ENCODE measurements at places on chromosomes 12 and 14. TPM values are rescaled to one million over a fixed set of nuclear protein-coding genes. Genes with fewer than 3 reads are reported as not detected.

The SLC2A3 gene
- total RNA-seq, result 18.9 TPM

The FAIM2 gene
- total RNA-seq, result not detected

The OTX2 gene
- not detected for total RNA-seq

The IL22 gene
- total RNA-seq, result not detected

The LRP1-AS gene
- not detected for total RNA-seq

The WSCD2 gene
- not detected for total RNA-seq

The ADCY4 gene
- 10.4 TPM for total RNA-seq

The KRT86 gene
- not detected for total RNA-seq

The GPR84 gene
- not detected for total RNA-seq

The REP15 gene
- total RNA-seq, result 0.91 TPM

The SLC8A3 gene
- 31.8 TPM for total RNA-seq

The FERMT2 gene
- 57.5 TPM for total RNA-seq

The EMC9 gene
- 18.0 TPM for total RNA-seq

The AMIGO2 gene
- total RNA-seq, result 0.64 TPM

The RIPK3 gene
- 1.1 TPM for total RNA-seq

The SNRPF gene
- 8.8 TPM for total RNA-seq

The C12orf54 gene
- not detected for total RNA-seq

The ARHGDIB gene
- 41.4 TPM for total RNA-seq

The GLT1D1 gene
- total RNA-seq, result 3.1 TPM

The NEUROD4 gene
- total RNA-seq, result not detected

The SMCO3 gene
- not detected for total RNA-seq

The BAZ2A gene
- total RNA-seq, result 53.8 TPM

The SLCO1B1 gene
- not detected for total RNA-seq

The GPRC5D gene
- not detected for total RNA-seq

The MANSC4 gene
- total RNA-seq, result not detected

The C14orf39 gene
- total RNA-seq, result 3.4 TPM

The MYRFL gene
- not detected for total RNA-seq

The KRT77 gene
- total RNA-seq, result not detected

The PFDN5 gene
- total RNA-seq, result 282 TPM

The DTX1 gene
- total RNA-seq, result 1.6 TPM

The RNASE7 gene
- 0.15 TPM for total RNA-seq

The PRH2 gene
- not detected for total RNA-seq

The TDRD9 gene
- total RNA-seq, result 0.71 TPM

The KRT78 gene
- not detected for total RNA-seq

The CDC42BPB gene
- 40.0 TPM for total RNA-seq

The SIX6 gene
- total RNA-seq, result 0.28 TPM

The IL23A gene
- not detected for total RNA-seq

The LYSET gene
- 23.7 TPM for total RNA-seq

The RFLNA gene
- total RNA-seq, result 7.8 TPM

The BATF gene
- not detected for total RNA-seq

The MYBPC1 gene
- total RNA-seq, result 5,417 TPM

The ABCD2 gene
- total RNA-seq, result 0.12 TPM

The FAM90A1 gene
- total RNA-seq, result not detected

The SERPINA1 gene
- total RNA-seq, result 4.7 TPM

The GZMB gene
- total RNA-seq, result 0.83 TPM

The FLVCR2 gene
- 6.0 TPM for total RNA-seq

The SCFD1 gene
- 30.2 TPM for total RNA-seq

The TUBA1A gene
- total RNA-seq, result 21.3 TPM

The KRT6C gene
- not detected for total RNA-seq

The CABP1 gene
- total RNA-seq, result 4.8 TPM

The ESR2 gene
- 0.81 TPM for total RNA-seq

The KIAA0586 gene
- 7.4 TPM for total RNA-seq

The MYF5 gene
- total RNA-seq, result 2.3 TPM

The BCL7A gene
- total RNA-seq, result 11.3 TPM

The LIN7A gene
- total RNA-seq, result 1.2 TPM

The KCNJ8 gene
- 10.7 TPM for total RNA-seq

The GYS2 gene
- total RNA-seq, result not detected

The GLIPR1L2 gene
- 1.3 TPM for total RNA-seq

The ARHGEF25 gene
- 4.2 TPM for total RNA-seq

The NEMP1 gene
- 1.8 TPM for total RNA-seq
